ENCODE measurements at places on chromosomes 16 and 17.

DNA sequence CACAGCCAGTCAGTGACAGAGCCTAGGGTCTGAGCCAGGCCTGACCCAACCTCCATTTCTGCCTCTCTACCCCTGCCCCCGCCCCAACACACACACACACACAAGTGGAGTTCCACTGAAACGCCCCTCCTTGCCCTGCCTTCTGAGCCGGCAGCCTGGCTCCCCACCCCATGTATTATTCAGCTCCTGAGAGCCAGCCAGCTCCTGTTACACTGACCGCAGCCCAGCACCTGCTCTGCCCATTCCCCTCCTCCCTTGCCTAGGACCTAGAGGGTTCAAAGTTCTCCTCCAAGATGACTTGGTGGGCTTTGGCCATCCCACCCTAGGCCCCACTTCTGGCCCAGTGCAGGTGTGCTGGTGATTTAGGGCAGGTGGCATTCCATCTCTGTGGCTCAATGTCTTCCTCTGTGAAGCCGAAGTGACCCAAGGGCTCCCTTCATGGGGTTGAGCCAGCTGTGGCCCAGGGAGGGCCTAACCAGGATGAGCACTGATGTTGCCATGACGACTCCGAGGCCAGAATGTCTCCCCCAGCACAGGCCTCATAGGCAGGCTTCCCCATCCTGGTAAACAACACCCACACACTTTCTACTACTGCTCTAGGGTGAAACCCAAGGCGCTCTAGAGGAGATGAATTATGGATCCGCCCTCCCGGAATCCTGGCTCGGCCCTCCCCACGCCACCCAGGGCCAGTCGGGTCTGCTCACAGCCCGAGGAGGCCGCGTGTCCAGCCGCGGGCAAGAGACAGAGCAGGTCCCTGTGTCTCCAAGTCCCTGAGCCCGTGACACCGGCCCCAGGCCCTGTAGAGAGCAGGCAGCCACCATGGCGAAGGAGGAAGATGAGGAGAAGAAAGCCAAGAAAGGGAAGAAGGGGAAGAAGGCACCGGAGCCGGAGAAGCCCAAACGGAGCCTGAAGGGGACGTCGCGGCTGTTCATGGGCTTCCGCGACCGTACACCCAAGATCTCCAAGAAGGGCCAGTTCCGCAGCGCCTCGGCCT is 9.7 kb downstream of the MYO15A start:
- no peak for DNase-seq

DNA sequence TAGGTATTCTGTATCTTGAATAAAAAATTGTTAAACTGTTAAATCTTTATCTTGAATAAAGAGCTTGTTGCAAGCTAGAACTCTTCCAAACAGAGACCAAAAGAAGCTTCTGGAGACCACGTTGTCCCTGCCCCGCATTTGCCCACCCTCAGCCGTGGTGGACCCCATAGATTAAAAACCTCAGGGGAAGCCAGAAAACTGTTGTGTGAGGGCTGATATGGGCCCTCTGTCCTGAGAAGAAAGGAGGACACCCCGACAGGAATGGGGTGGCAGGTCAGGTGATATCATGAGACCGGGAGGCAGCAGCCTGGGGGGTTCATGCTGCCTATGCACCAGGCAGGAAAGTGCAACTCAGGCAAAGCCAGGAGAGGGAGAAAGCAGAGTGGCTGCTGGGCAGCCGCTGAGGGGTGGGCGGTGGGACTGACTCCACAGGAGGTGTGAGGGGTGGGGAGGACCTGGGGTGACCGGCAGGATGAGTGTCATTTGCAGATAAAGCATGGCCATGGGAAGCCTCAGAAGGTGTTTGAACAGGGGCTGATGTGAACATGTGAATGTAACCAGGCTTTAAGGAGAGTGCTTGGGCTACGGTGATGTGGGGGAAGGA is 147.8 kb downstream of the IRF8 start:
- no peak for DNase-seq

DNA sequence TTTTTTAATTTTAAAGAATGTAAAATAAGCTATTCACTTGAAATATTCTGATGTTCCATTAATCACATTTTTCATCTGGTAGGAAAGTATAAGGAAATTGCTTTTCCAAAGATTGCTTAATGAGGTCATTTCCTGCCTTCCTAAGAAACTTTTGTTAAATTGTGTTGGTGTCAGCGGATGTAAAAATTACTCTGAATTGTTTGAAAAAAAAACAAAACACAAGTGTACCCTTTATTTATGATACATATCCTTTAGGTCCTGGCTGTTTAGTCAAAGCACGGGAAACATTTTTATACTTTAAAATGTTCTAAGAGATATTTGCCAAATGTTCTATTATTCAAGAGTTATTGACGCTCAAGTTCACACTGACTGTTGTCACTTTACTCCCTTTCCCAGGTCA is 1357.4 kb upstream of the GOT2 start:
- no peak for DNase-seq

DNA sequence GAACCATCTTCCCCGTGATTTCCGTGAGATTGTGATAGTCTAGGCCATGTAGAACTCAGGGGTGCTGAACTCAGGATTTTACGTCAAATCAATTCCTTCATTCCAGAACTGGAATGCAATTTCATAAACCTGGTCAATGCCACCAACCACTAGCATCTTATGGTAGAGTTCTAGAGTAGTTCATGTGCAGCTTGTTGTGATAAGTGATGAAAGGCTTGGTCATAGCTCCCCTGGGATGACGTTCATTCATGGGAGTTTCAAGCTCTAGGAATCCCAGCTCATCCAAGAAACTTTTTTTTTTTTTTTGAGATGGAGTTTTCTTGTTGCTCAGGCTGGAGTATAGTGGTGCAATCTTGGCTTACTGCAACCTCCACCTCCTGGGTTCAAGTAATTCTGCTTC is 3.7 kb upstream of the DPEP2 start:
- DNase-seq = no peak

- no peak for DNase-seq
These were observed 27.9 kb upstream of the TNRC6A start for GRCh38 chr16:24701521-24701951.

DNA sequence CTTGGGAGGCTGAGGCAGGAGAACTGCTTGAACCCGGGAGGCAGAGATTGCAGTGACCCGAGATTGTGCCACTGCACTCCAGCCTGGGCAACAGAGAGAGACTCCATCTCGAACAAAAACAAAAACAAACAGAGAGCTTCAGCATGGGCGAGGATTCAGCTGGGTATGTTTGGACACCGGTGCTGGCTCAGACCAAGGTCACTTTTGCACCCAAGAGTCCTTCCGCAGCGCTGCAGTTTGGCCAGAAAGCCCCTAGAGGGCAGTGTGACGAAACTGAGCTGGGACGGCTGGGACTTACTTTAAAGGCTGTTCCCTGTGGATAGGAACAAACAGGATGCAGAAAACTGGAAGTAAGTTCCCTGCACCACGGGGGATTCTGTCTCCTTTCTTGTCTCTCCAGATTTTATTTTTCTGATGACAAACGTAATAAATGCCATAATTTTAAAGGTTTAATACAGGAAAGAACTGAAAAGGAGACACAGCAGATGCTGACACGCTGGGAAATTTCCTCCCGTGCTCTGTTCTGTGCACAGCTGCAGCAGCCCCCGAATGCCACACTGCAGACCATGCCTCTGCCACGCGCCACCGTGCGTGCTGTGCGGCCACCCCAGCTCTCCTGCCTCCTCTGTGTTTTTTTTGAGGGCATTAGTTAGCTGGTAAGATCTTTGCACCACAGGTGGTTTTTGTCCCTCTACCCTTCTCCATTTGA is 25.2 kb upstream of the USP36 start:
- peak; percentile 66 for DNase-seq

- no peak for DNase-seq
These were observed 28.3 kb downstream of the NLRC3 start for GRCh38 chr16:3548859-3549258.

DNA sequence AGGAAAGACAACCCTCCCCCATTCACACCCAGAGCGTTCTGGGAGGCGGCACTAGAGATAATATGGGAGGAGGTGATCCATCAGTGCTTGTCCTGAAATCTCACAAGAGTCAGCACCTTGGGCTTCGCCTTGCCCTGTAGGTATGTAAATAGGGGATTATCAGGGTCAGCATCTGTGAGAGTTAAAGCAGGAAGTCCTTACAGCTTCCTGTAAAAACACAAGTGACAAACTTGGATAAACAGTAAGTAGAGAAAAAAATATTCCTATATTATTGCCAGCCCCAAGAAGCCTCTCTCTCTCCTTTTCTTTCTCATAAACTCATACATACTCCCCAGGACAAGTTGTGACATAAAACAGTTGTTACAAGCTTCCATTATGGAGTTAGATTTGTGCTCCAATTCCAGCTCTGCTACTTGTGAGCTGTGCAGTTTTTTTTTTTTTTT is 187.7 kb downstream of the MAF start:
- DNase-seq = no peak

GRCh38 chr16:10765772-10766171 is 22.1 kb downstream of the NUBP1 start:
- peak; percentile 62 for DNase-seq

DNA sequence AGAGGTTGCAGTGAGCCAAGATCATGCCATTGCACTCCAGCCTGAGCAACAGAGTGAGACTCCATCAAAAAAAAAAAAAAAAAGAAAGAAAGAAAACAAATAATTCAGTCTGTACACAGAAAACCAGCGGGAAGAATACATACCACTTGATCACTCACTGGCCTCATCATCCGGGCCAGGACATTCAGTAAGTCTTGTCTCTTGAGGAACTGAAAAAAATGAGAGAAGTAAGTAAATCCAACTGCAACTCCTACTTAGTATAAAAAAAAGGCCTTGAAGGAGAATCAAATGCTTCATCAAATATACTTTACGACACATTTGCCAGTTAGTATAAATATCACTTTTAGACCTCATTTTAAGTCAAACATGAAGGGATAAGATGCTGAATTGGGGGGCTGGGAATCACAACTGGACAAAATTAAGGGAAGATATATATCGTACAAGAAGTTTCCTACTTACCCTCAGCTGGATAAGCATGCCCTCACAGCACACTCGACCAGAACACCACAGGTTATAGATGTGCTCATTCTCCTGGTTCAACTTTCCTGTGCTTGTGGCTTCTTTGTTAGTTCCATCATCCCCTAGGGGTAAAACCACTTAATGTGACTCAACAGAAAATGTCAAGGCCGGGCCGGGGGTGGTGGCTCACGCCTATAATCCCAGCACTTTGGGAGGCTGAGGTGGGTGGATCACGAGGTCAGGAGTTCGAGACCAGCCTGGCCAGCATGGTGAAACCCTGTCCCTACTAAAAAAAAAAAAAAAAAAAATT is 12.4 kb downstream of the CCDC47 start:
- DNase-seq = no peak

- DNase-seq = no peak
These were observed 21.7 kb upstream of the SP6 start for GRCh38 chr17:47872651-47873161.

DNA sequence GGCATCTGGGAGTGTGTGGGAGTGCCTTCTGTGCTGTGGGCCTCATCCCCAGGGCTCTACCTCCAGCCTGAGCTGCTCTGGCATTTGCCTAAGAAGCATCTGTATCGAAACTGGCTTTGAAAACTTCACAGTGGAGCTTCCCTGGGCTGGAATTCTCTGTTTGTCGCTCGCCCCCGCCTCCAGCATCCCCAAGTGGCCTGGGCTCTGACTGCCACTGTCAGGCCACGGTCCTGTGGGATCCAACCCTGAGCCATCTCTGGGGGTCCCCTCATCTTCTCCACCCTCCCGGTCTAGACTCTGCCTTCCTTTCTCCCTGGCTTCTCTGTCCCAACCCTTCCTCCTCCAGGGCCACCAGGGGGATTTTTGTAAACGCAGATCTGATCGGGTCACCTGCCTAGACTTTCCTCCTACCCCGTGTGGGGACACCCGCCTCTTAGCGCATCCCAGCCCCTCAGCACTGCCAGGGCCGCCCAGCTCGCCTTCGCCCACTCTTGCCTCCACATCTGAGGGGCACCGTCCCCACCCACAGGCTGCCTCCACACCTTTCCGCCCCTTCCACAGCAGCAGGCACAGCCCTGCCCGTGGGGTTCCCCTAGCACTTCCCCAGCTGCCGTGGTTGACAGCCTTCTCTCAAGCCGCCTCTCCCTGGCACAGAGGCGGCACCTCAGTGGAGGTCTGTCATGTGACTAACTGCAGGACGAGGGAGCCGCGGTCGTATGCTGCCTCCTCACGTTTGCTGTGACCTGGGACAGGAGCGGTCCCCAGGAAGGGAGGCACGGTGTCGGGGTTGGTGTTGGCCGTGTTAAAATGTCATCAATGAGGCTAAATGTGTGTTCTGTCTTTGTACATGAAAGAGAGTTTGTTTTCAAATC is 12.0 kb downstream of the TBC1D24 start:
- peak; percentile 90 for DNase-seq

- DNase-seq = no peak
These were observed 54.7 kb downstream of the ZZEF1 start for GRCh38 chr17:4087911-4088693.

Measured in CD4-positive, alpha-beta T cell treated with Interleukin-15 for 1 hour (primary cell).